T-helper 1 cell (primary cell): ENCODE measurements at places on chromosomes 7 and 10.

GRCh38 chr7:101910991-101911799 lies 93.8 kb downstream of the CUX1 start:
- DNase-seq, result no peak

GRCh38 chr7:151631570-151631952 lies 111.9 kb upstream of the RHEB start:
- DNase-seq, result peak; percentile 5

DNA sequence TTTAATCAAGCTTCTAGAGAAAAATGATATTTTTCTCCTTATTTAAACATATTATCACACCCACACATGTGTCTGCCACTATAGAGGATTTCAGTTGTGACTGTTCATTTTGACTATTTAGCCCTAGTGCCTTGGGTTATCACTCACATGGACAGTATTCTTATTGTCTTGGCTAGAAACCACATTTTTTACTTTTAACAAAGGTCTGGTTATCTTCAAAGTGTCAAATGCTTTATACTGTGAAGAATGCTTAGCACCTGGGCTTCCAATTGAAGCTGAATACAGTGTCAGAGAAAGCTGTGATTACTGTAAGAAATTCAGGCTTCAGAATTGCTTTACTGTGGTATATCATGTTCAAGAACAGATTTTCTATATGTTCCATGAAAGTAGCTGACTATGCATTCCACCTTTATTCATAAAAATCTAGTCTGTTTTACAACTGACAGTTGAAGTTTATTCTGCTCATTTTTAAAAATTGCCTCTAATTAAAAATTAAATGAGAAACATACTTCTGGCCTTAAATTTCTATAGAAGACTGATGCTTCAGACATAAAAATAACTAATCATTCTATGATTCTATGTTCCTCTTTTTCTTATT lies 278.6 kb downstream of the SEMA3D start:
- no peak for DNase-seq

- no peak for DNase-seq
Measured at GRCh38 chr10:71001470-71001869, 113.1 kb upstream of the PCBD1 start.

DNA sequence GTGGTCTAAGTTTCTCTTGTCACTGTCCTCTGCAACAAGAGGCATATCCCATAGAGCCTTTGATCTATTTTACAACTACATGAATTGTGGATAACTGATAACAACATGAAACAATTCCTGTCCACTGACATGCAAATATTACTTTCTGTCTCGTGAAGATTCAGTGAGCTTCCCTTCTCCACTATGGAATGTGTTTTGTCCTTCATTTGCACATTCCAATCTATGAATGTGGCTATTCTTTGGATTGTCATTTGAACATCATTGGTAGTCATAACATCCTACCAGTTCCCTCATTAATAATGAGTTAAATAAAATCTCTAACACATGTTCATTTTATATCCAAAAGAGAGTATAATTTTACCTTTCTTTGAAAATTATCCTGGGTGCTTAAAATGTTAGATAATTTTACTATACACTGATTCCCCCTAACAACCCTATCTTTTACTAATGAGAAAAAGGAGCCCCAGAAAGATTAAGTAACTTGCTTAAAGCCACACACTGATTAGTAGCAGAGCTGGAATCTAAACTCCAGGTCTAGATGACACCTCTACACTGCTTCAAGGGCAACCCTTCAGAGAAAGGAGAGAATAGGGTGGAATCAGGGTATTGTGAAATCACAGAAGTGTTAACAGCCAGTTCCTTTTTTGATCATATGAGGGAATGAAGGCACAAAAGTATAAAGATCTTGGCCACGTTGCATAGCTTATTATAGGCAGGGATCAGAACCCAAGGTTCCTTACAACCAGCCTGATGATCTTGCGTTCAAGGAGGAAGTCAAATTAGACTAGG lies 39.1 kb downstream of the PDE1C start:
- no peak for DNase-seq
